ENCODE measurements at places on chromosomes 7 and 10. TPM values are rescaled to one million over a fixed set of nuclear protein-coding genes. Genes with fewer than 3 reads are reported as not detected.

DNA sequence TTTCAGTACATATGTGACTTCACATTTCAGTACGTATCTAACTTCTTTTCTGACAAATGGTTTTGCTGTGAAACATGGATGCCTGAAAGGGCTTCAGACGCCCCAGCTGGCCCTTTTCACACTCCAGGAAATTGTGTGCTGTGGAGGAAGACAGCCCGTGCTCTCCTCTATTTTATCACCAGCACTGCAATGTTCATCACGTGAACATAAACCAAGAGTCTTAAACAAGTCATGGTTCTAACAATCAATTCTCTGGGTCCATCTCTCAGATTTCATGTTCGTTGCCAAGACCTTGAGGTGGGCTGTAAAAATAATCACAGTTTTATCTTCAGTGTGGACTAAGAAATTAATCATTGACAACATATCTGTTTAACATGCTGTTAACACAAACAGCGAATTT, 141.2 kb downstream of the WDR37 start:
- peak; percentile 39 for DNase-seq

GRCh38 chr10:84184517-84184916, 9.8 kb upstream of the CDHR1 start:
- DNase-seq: no peak

Gene NAT16
- total RNA-seq: not detected

DNA sequence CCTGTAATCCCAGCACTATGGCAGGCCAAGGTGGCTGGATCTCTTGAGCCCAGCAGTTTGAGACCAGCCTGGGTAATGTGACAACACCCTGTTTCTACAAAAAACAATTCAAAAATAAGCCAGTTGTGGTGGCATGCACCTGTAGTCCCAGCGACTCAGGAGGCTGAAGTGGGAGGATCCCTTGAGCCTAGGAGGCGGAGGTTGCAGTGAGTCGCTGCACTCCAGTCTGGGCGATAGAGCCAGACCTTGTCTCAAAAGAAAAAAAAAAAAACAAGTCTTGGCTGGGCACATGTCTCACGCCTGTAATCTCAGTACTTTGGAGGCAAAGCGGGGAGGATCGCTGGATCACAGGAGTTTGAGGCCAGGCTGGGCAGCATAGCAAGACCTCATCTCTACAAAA, 74.6 kb upstream of the PDSS1 start:
- no peak for DNase-seq

- no peak for DNase-seq
These were observed 18.6 kb downstream of the CACNB2 start for GRCh38 chr10:18158773-18159265.

Gene ZKSCAN5
- total RNA-seq: 12.3 TPM

Gene PVRIG
- not detected for total RNA-seq

Gene MXI1
- 39.5 TPM for total RNA-seq

GRCh38 chr7:100632951-100633717, 8.2 kb downstream of the TFR2 start:
- peak; percentile 94 for DNase-seq

DNA sequence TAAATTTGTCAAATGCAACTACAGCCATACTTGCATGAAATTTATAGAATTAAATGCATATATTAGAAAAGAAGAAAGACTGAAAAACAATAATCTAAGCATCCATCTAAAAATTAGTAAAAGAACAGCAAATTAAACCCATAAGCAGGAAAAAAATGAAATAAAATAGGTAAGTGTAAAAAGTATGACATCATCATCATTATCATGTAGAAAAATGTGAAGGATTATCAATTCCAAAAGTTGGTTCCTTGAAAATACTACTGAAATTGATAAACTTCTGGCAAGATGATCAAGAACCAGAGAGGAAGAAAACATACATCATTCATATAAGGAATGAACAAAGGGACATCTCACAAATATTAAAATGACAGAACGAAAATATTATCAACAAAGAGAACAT, 19.6 kb upstream of the HECW1 start:
- DNase-seq: no peak

- DNase-seq: no peak
These were observed 117.2 kb downstream of the CNOT4 start for GRCh38 chr7:135392701-135393100.

DNA sequence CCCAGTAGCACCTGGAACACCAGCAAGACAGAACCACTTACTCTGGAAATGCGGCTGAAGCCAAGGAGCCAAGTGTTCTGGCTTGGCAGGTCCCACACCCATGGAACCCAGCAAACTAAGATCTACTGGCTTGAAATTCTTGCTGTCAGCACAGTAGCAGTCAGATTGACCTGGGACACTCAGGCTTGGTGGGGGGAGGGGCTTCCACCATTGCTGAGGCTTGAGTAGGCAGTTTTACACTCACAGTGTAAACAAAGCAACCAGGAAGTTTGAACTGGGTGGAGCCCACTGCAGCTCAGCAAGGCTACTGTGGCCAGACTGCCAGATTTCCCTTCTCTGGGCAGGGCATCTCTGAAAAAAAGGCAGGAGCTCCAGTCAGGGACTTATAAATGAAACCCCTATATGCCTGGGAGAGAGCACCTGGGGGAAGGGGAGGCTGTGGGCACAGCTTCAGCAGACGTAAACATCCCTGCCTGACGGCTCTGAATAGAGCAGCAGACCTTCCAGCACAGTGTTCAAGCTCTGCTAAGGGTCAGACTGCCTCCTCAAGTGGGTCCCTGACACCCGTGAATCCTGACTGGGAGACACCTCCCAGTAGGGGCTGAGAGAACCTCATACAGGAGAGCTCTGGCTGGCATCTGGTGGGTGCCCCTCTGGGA, 121.2 kb downstream of the MTERF1 start:
- no peak for DNase-seq

DNA sequence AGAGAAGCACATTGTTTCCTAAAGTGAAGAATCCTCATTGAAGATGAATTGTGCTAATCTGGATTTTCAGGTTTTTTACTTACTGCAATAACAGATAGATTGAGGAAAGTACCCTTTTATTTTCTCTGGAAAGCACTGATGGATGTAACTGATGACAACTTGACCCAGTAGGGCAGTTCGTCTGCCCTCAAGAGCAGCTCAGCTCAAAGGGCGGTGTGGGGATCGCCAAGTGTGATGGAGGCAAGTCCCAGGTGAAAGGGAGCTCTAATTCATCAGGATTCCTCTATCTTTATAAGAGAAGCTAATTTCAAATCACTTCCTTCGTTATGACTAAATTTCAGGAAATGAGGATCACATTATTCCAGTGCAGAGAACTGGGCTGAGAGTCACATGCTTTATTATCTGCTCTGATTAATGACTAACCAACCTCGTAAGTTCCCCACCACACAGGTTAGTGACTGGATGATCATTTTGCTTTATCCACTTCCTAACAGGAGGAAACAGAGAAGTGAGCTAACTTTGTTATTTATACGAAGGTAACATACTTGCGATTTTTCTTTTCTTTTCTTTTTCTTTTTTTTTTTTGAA, 98.8 kb downstream of the PFKFB3 start:
- DNase-seq: no peak

DNA sequence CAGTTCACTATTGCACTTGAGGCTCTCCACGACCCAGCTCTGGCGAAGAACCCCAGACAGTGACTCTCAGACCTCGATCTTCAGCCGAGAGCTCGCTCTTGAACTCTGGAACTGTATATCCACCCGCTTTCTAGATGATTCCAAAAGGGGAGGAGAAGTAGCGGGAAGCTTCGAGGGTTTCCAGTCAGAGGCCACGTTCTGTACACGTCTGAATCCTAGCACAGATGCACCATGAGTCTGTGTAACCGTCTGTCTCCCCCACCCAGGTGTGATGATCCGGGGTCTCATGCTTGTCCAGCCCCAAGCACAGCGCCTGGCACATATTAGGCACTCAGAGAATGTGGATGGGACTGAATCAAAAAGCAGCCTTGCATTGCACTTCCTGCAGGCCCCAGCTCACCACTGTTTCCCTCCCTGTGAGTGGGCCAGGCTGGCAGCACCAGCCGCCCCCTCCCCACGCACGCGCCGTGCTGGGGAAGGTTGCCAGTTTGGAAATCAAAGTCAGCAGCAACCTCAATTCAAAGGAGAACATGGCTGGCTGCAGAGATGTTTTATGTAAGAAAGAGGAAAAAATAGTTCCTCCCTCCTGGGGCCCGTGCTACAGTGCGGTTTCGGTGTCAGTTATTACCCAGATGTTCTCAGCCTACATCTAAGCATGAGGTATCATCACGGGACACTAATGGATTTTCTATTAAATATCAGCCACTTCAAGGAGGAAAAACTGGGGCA, 5.7 kb downstream of the GRID2IP start:
- DNase-seq: no peak

DNA sequence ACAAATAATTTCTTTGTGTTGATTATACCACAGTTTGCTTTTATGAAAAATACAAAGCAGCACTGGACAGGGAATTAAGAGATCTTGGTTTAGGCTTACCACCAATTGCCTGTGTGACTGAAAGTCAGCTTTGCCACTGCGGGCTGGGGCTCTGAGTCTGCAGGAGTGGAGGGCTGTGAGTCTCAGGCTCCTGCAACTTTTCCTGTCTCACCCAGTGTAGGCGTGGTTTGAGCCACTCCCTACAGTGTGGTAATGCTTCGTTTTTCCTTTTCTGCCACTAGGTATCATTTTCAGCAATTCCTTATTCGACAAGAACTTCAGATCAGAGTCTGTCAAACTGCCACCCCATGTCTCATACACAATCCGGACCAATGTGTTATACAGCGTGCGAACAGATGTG, 180.6 kb downstream of the ABCA13 start:
- no peak for DNase-seq

Gene CYP2C19
- not detected for total RNA-seq

GRCh38 chr7:47292832-47293309, 289.0 kb downstream of the TNS3 start:
- no peak for DNase-seq

GRCh38 chr10:803041-803741, 113.7 kb upstream of the DIP2C start:
- peak; percentile 34 for DNase-seq

DNA sequence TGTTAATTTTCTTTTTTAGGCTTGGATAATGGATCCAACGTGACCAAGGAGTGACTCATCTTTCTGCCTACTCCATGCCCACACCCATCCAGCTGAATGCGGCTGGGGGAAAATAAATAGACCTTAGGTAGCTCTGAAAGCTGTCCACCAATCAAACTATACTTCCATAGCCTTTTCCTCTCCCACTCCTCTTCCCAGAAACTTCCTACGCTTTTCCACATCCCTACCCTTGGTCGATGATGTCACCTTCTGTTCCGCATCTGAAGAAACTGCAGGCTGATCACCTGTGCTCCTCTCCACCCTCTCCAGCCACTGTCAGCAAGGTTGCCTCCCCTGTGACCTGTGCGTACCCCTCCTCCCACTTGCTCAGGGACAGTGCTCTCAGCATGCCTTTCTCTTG, 359.8 kb upstream of the KLF6 start:
- no peak for DNase-seq

Gene KCNH2
- not detected for total RNA-seq

DNA sequence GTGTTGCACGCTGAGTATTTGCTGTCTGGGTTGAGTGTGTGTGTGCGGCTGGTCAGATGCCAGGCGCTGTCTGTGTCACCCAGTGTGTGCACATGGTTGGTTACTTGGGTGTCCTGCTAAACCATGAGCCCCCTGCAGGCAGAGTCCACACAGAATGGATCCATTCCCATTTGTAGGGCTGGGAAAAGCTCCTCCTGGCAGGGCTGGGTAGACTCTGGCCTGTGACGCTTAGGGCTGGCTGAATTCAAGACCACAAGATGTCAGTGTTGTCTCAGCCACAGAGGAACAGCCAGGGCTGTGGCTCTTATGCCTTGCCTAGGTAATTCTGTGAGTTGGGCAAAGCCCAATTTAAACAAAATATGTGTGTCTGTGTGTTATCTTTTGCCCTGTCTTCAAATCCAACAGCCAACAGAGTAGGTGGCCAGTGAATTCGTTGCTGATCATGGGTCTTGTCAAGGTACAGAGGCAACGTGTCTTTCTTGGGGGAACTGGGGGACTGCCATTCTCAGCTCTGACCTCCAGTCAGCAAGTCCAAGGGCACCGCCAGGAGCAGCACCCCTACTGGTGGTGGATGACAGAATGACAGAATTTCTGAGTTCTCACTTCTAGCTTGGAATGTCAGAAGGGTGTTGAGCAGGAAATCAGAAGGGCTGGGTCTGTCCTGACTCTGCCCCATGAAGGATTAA, 285.1 kb downstream of the CCSER2 start:
- no peak for DNase-seq

GRCh38 chr7:148253629-148254028, 336.9 kb upstream of the C7orf33 start:
- no peak for DNase-seq

Gene CTTNBP2
- 2.9 TPM for total RNA-seq

Gene SHLD2
- 39.5 TPM for total RNA-seq

DNA sequence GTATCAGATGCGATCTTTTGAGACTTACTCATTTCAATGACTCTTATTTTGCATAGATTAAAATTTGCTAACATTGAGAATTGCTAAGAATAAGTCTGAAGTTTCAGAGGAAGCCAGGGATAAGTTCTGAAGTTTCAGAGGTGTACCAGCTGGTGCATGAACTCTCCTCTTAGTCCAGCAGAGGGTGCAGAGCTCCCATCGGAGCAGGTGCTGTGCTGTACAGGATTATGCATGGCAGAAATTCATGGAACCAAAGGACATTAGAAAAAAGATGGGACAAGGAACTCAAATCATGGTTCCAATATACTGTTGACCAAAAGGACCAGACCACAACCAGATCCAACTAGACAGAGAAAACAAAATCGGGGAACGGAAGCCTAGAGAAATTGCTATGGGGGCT, 41.9 kb downstream of the MGAM2 start:
- no peak for DNase-seq

DNA sequence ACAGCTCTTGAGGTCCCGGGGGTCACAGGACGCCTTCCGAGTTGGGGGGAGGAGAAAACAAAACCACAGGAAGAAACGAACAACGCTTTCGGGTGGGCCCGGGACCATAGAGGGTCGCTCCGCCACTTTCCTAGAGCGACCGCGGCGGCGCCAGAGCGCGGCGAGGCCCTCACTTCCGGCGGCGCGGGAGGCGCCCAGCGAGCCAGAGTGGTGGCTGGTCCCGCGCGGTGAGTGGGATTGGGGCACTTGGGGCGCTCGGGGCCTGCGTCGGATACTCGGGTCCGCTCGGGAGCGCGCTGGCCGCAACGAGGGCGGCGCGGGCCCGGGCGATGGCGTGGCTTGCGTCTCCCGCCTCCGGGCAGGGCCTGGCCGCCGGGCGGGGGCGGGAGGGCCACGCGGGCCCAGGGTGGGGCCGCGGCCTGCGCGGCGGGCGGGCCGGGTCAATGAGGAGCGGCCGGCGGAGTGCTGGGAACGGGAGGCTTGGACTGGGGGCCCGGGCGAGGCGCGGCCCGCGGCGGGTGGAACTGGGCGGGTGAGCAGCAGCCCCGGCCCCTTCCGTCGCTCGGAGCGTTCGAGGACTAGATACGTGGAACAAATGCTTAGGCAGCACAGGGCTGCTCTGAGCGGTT, at the start of gene ZNF22:
Gene ZNF22, plus strand, starts transcription at position 172 of the 629 bp plus-strand sequence. CDS start 2,446 bp downstream, outside the sequence.
- DNase-seq: peak; percentile 94

Gene MKI67
- total RNA-seq: 2.5 TPM

Gene CYP3A5
- total RNA-seq: under 0.01 TPM

Data from osteoblast (primary cell).